ENCODE measurements at places on chromosomes 4 and X.

DNA sequence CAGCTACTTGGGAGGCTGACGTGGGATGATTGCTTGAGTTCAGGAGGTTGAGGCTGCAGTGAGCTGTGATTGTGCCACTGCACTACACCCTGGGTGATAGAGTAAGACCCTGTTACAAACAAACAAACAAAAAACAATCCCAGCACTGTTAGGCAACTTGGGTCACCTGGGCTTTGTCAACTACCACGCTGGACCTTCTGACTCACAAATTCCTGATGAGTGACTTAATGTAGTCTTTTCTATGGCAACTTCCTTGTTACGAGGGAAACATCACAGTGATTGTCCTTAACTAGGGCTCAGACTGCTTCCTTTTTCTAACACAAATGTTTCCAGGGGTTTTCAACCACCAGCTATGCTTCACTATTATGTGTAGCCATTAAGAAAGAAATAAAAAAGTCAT is 128.8 kb upstream of the GPC4 start:
- peak; percentile 23 for DNase-seq

DNA sequence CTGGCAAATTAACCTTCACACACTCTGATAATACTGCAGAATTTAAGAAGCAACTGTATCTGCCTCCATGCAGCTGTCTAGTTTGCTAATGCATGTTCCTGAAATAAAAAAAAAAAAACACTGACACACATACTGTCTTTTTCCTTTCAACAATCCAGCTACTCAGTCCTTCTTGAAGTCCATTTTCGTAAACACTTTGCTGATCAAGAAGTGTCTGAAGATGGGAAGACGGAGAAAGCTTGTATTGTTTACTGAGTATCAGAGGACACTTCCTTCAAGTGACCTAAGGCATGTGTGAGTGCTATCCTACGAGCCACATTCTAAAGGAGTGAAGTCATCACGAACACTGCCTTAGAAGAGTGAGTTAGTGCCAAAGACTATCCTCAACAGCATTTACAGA is 82.6 kb downstream of the LUZP4 start:
- DNase-seq, result peak; percentile 61

- DNase-seq, result no peak
Measured at GRCh38 chr4:7902101-7902553, 37.5 kb downstream of the AFAP1 start.

DNA sequence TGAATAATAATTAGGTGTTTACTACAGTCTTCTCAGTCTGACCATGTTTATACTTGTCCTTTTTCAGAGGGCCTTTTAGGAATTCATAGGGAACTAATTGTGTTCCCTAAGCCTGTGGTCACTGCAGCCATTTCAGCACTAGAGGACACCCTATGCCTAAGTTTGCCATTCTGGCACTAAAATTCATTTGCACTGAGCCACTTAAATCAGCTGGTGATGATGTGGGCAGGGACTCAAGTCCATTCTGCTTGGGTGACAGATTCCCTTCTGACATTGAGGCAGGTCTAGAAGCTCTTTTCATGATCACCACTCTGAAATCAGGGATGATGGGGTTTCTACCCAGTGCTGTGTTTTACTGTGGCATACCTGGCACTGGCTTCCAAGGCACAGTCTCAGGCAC is 1178.9 kb upstream of the DIAPH2 start:
- no peak for DNase-seq

All from GM03348 (cell line).